Fibroblast of skin of scalp (primary cell): ENCODE measurements at places on chromosomes 2 and 18.
A peak's percentile ranks its signal among the peaks of the same experiment; 100 is the strongest.

GRCh38 chr2:19457809-19458208, 99.4 kb upstream of the OSR1 start:
- DNase-seq = no peak

GRCh38 chr2:149219856-149220255, 110.5 kb upstream of the LYPD6 start:
- no peak for DNase-seq

GRCh38 chr2:222903234-222904220, 42.7 kb downstream of the ACSL3 start:
- DNase-seq = peak; percentile 69

DNA sequence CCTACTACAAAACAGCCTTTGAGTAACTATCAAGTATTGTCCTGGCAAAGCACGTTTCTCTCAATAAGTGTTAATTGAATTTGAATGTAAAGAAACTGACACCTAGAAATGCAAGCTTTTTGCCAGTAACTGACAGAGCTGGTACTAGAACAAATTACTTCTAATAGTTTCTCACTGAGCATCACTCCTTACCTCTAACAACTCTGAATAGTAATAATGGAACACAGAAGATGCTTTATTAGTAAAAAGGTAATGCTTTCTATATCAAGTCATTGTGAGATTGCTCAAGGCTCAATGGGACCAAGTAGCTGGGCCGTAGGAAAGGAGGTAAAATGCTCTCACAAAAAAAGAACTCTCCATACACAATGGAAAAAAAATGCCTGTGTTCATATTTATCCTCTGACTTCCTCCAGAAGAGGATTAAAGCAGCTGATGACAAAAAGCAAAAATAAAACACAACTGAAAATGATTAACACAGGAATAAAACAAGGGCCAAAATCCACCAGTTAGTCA, 11.8 kb downstream of the RASGRP3 start:
- DNase-seq = no peak

DNA sequence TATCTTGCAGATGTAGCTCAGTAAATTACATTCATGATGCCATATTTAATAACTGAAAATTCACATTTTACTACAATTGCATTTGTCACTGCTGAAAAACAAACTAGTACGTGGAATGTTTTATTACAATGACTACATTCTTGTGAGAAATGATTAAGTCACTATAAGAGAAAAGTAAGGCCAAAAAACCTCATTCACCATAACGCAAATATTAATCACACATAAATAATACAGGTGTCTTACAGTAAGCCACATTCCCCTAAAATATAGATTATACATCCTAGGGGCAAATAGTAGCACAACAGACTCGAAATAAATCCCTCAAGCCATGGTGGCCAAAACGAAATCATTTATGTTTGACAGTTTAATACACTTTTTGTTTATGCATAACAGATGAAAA, 460.6 kb downstream of the NR4A2 start:
- no peak for DNase-seq

GRCh38 chr2:34365932-34366331, 766.8 kb upstream of the FAM98A start:
- no peak for DNase-seq

- no peak for DNase-seq
These were observed 73.1 kb downstream of the INPP5D start for GRCh38 chr2:233133239-233133638.

DNA sequence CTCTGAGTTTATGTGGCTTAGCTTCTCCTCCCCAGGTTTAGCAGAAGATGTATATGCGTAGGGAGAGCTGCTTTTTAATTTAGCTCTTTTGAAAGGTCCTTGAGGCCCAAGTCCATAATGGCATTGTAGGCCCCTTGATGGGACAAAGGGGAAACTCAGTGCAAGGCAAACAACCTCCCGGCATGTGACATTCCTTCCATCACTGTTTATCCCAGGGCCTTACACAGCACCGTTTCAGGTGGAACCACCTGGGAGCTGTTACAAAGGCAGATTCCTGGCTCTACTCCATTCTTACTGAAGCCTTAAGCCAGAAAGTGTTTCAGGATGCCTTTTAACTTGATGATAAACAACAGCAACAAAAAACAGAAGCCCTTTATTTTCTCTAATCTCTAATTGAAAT, 555.4 kb downstream of the SLC4A3 start:
- DNase-seq = no peak

- peak; percentile 76 for DNase-seq
These were observed 225.3 kb upstream of the AGAP1 start for GRCh38 chr2:235268535-235268934.

DNA sequence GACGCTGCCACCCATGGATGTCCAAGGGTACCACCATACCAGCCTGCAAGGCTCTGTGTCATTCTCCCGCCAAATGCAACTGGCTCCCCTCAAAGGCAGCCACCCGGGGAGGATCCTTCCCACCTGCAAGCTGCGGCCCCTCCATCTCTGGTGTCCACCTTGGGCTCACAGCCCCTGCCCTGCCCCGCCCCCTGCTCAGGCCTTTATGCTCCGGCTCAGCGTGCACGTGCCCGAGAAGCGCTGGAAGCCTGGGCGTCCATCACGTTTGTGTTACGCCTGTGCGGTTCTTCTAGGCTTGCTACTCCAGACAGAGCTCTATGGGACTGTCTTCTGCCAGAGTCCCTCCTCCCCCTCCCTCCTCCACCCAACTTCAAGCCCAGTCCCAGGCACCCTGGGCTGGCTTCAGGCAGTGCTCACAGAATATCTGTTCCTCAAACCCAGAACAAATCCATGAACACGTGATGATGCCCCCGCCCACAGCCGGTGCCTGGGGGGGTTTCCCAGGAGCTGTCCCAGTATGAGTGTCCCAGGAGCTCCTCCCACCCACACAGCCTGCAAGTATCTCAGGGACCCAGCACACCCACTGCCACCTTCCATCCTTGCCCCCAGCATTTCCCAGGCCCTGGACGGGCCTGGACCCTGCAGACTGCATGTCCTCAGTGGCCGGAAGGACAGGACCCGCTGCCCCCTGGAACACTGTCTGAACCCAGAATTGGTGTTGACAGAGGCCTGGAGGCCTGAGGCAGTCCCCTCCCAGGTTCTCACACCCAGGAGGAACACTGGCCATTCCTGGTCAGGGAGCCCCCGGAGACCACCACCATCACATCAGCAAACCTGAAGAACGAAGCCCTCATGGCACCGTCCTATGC, 30.3 kb downstream of the KIF1A start:
- no peak for DNase-seq

DNA sequence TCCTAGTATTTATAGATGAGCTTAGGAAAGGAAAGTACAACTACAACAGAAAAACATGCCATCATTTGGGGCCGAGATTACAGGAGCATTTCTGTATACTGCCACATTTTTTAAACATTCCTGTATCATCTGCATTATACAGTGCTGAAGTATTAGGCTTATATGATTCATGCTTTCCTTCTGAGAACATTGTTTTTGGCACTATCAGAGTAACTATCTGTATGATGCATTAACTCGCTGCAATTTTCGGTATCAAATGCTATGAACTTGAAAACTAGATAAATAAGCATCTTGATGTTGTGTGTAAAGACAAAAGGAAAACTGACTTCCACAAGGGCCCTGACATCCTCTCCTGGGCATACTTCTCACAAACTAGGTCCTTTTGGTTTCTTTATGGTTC, 102.0 kb downstream of the RIT2 start:
- DNase-seq = peak; percentile 0

DNA sequence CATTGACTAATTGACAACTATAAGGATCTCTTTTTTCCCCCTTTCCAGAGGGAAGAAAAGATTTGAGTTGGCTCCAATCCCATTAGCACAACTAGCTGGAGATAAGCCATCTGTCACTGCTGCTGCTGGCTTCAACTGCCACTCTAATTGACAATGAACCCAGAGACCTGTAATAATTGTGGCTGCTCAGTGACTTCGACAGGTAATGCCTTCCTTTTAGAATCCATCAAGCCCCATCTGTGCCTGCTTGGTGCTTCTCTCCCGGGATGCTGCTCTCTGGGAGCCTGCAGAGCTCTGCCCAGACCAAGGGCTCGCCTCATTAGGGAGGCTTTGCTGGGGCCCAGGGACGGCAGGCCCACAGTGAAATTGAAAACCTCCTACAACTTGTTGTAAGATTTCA, 376.7 kb upstream of the SOX11 start:
- DNase-seq = no peak

- DNase-seq = no peak
These were observed 84.1 kb downstream of the ALPK2 start for GRCh38 chr18:58544616-58545337.

DNA sequence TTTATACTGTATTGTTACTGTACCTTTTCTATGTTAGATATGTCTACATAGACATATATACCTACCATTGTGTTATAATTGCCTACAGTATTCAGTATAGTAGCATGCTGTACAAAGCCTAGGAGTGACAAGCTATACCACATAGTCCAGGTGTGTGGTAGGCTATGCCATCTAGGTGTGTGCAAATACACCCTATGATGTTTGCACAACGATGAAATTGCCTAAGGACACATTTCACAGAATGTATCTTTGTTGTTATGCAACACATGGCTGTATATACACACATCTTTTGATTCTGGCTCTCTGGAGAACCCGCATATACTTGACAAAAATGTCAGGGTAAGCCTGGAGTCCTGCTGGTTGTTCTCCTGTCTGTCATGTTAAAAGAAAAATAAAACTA, 85.1 kb downstream of the BCL2L11 start:
- DNase-seq = no peak

- no peak for DNase-seq
These were observed 2.4 kb downstream of the TMEM185B start for GRCh38 chr2:120220756-120221155.

GRCh38 chr2:127410871-127411652, 7.2 kb upstream of the PROC start:
- peak; percentile 90 for DNase-seq

DNA sequence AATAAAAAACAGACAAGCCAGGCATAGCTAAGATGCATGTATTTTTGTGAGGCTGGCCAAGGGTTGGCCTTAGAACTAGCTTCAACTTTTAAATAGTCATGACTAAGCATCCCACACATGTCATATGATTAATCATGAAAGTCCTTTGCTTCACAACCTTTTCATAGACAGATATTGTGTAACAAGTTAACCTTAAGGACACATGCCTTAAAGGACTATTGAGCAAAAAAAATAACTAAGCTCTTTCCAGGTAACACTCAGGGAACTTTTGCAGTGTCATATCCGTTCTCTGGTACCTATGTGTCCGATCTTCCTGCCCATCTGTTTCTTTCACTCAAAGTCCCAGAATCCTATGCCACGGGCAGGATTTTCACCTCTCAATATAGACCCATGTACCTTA, 498.4 kb downstream of the STK39 start:
- no peak for DNase-seq

DNA sequence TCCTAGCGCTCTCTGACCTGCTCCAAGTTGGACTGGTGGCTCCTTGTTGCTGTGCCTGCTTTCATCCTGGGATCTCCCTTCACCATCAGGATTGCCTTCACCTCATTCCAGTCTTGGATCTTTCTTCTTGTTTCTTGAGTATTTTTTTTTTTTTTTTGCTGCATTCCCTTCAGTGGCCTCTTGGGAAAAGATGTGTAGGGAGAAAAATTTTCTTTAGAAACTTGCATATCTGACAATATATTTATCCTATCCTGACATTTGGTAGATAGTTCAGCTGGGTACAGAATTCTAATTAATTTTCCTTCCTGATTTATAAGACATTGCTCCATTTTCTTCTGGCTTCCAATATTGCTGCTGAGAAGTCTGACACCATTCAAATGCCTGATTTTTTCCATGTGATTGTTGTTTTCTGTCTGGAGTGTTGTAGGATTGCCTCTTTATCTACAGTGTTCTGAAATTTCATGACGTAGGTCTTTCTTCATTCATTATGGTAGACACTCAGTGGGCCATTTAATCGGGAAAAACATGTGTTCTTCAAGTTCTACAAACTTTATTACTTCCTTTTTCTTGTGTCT, 23.0 kb upstream of the IL1A start:
- DNase-seq = no peak

- DNase-seq = no peak
These were observed 16.7 kb downstream of the LANCL1 start for GRCh38 chr2:210459880-210460279.

GRCh38 chr18:24011123-24011917, 3.2 kb upstream of the TTC39C start:
- DNase-seq = no peak

DNA sequence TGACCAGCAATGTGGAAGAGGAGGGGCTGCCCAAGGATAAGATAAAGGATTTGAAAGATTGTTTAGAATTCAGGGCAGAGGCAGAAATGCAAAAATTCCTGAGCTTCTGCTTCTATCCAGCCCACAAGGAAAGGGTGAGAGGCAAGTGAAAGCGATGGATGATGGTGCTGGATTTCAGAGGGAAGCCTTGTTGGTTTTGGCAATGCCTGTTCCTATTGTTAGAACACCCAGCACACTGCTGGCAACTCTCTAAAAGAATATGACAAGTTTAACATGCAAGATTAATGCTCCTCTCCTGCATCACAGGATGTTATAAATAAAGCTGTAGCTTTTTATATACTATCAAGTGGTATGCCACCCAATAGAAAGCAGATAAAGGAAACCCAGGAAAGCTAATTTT, 92.6 kb downstream of the ZNF385B start:
- DNase-seq = peak; percentile 25

DNA sequence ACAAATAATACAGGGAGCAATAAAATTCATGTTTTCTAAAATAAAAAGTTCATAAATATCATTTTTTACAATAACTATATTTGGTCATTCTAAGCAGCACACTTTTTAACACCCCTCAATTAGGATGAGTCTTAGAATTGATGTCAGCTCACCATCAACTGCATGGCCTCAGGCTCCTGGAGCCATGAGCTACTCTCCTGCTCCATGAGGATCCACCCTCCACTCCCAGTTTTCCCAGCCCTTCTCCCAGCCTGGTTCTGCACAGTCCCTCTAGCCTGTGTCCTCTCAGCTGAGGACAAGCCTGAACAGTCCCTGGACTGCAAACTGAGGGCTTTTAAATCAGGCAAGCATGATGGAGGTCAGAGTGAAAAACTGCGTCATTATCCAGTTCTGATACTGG, 89.1 kb downstream of the SMC6 start:
- DNase-seq = no peak

- DNase-seq = no peak
These were observed 39.6 kb downstream of the ZFP36L2 start for GRCh38 chr2:43186679-43187374.
